ENCODE measurements at places on chromosomes 4 and X. TPM values are rescaled to one million over a fixed set of nuclear protein-coding genes. Genes with fewer than 3 reads are reported as not detected.

STBD1 gene
- 0.47 TPM for total RNA-seq

GRID2 gene
- total RNA-seq = 1.3 TPM

GABRA4 gene
- total RNA-seq = not detected

SCML1 gene
- total RNA-seq = 17.1 TPM

TMEM150C gene
- total RNA-seq = 8.9 TPM

GUCY1A1 gene
- total RNA-seq = 0.75 TPM

STATH gene
- not detected for total RNA-seq

OPRPN gene
- total RNA-seq = not detected

- DNase-seq = no peak
Observed at GRCh38 chr4:72473434-72473900, 95.6 kb downstream of the ADAMTS3 start.

GRCh38 chrX:15737190-15737958 lies 696 bp upstream of the CA5B start:
- DNase-seq = no peak

DNA sequence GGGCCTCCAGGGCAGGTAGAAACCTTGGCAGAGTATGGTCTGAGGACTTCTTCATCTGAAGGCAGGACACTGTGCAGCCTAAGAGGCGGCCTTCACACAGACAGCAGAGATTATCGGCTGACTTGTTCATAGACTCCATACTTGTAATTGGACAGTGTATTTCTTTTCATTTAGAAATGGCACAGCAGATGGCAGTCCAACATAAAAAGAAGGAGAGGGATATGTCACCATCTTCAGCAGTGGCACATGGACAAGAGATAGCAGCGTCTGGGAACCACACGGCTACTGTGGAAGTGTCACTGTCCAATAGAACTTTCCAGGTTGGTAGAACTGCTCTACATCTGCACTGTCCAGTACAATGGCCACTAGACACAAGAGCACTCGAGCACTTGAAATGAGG lies 21.7 kb upstream of the GEMIN8 start:
- DNase-seq = no peak

DNA sequence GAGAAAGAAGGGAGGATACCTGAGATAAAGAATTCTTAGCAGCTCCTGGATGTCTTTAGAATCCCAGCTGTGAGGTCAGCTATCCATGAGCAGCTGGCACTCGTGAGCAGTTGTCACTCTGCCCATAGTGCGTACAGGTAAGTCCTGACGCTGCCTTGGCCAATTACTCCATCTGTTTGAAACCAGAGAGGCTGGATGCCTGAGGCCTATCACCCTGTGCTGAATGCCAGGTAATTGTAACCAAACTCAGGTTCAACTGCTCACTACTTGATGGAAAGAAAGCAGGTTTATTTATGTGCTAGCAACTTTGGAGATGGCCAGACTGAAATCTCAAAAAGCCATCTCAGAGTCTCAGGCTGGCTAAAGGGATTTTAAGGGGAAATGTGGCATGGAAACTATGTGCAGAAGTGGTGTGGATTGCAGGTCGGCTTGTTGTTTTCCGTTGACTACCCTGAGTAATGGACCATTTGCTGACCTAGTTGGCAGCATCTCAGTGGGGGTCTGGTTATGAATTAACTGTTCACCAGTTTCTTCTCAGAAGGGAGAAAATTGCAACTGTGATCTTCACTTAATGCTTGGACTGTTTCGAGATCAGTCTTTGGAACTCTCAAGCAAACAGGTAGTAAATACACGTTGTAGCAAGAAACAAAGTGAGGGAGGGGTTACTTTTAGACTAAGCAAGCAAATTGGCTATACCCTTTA lies 1614.0 kb upstream of the PCDH10 start:
- no peak for DNase-seq

DNA sequence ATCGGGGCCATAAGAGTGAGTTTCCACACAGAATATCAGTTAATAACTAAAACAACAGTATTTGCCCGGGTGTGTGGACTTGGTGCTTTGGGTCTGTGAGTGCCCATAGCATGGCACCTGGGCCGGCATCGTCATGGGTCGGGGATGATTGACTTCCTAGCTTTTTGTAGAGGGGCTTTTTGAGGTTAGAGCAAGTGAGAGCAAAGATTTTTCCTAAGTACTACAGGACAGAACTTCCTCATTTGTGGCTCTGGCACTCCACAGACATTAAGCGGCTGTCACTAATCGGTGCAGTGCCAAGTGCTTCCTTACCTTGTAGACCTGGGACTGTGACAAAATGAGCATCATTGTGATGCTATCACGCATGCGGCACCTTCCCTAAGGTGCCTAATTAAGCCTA lies 81.0 kb downstream of the SHROOM2 start:
- DNase-seq = no peak

DNA sequence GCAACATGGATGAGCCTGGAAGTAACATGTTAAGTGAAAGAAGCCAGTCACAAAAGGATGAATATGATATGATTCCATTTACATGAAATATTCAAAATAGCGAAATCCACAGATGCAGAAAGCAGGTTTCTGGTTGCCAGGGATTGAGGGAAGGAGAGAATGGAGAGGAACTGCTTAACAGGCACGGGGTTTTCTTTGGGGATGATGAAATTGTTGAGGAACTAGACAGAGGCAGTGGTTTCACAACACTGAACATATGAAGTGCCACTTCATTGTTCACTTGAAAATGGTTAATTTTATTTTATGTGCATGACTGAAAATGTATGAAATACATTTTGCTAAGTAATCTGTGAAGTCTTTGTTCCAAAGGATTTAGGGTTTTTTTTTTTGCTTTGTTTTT lies 182.5 kb upstream of the TBL1X start:
- DNase-seq = no peak

- no peak for DNase-seq
Observed at GRCh38 chr4:3722446-3723231, 43.5 kb upstream of the ADRA2C start.

DNA sequence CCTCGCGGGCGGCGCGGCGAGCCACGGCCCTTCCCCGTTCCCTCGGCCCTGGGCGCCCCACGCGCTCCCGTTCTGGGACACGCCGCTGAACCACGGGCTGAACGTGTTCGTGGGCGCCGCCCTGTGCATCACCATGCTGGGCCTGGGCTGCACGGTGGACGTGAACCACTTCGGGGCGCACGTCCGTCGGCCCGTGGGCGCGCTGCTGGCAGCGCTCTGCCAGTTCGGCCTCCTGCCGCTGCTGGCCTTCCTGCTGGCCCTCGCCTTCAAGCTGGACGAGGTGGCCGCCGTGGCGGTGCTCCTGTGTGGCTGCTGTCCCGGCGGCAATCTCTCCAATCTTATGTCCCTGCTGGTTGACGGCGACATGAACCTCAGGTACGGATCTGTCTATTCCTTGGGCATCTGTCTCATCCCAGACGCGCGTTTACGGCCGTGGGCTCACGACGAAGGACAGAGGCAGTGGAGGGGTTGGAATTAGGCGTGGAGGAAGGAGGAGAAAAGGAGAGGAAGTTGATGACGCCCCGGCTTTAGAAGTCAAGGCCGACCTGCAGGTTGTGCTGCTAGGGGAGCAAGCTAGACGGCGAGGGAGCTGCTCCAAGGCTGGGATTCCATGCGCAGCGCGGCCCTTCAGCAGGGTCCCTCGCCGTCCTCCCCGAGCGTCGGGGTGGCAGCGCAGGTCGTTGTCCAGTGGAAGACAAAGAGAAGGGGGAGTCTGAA lies 792 bp downstream of the SLC10A4 start:
- DNase-seq = no peak

DNA sequence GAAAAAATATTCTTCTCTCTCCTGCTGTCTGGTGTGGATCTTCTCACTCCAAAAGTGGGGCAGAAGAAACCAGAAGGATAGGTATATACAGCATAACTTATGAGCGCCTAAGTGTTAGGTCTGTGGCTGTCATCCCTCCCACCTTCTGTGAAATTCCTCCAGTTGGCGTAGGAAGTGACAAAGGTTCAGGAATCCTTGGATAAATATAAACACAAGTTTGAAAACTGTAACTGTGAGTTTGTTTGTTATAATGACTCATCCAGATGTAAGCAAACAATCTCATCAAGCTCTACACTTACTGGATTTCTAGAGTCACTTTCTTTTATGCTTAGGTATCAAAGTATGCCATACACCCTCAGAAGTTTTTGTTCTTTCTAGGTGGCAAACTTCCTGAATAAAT lies 405.2 kb downstream of the FAT4 start:
- no peak for DNase-seq

DNA sequence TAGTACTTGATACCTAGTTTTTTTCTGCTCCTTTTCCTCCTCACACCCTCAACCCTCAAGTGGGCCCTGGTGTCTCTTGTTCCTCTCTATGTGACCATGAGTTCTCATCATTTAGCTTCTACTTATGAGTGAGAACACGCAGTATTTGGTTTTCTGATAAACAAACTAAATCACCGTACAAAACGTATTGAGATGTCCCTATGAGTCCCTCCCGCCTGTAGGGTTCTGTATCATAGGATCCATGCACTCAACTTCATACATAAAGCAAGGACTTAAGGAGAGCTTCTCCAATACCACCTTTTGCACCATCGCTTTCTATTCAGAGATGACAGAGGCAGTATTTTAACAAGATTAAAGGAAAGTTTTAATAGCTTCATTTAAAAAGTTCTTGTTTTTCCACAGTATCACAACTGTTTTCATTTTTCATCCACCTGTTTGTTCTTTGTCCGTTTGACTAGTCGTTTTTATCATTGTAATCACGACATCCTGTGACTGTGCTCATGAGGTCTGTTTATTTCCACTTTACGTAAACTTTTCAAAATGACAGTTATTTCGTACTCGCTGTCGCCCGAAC lies 457 bp upstream of the RAB9A start:
- DNase-seq = no peak

DNA sequence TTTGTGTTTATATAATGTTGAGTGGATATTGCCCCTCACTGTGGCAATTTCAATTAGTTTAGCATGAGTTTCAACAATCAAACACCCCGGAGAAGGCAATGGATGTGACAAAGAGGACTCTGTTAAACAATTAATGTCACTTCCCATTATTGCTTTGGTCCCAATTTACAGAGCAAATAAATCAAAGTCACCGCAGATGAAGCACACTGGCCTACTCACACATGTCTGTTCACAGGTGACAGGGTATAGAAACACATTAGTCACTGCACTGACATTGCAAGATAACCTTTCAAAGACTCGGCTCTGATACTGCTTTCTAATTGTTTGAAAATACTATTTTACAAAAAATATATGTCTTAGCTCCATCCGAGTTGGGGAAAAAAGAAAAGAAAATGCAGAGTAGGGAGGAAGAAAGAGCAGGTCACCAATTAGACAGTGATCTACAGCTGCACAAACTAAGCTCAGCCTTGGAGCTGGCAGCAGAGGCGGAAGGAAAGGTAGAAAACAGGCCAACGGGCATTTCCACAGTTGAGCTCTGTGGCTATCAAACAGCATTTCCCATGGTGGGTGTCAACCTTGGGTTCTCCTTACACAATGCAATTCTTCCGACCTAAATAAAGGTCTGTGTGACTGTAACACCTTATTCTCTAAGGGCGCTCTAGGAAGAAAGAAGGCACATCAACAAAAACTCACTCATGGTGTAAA lies 53.9 kb downstream of the PPARGC1A start:
- DNase-seq = no peak

DNA sequence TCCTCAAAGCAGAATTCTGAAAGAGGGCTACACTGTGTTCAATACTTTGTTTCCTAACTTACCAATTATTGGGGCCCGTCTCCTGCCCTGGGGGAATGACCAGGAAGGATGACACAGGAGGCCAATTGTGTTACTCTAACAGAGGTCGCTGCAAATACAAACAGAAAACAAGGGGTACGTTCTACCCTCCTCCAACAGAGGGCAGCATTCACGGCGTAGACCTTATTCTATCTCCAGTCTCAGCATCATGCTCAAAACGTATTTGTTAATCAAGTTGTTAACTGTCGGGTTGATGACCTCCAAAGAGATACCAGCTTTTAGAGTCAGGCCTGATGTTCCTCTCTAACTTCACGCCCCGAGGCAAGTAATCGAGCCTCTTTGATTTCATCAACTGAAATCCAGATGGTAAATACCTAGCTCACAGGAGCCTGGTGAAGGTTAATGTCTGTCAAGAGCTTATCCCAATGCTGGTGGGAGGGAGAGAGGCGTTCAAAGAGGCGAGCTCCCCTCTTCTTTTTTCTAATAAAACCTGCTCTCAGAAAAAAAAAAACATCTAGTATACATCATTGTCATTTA lies 181.0 kb upstream of the KCNIP4 start:
- DNase-seq = peak; percentile 45

GRCh38 chr4:7217474-7218321 lies 25.4 kb downstream of the SORCS2 start:
- DNase-seq = no peak

- DNase-seq = no peak
Observed at GRCh38 chrX:18885328-18886004, 98.4 kb downstream of the PHKA2 start.

- no peak for DNase-seq
Observed at GRCh38 chr4:138222046-138222445, 20.1 kb downstream of the SLC7A11 start.

GRCh38 chr4:36325499-36325898 lies 44.1 kb downstream of the DTHD1 start:
- DNase-seq = no peak

DNA sequence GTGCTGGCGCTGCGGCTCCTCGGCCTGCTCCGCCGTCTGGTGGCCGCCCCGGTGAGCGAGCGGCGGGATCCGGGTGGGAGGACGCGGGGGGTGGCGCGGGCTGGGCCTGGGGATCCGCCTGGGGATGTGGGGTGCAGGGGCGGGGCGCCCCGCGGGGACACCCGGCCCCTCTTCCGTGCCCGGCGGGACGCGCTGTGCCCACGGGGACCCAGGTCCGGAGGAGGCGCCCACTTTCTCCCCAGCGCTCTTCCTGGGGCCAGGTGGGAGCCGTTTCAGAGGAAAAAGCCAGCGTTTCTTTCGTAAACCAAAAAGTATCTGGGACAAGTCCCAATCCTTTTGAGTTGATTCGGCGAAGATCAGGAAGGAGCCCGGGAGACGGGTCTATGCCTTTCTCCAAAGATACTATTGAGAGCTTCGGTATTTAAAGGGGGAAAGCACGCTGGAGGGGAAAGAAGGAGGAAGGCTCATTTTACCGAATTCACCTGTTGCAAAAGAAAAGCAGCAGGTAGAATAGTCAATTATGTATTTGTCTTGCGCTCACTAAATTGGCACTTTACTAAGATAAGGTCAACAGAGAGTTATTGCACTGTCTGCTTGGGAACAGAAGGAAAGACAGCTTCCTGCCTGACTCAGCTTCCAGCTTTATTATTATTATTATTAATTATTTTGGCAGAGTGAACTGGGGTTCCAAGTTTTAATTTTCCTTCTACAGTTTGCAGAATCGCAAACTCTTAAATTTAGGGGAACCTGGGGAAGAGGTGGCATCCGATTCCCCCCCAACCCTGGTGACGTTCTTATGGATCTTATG lies 81.5 kb upstream of the CD99 start:
- peak; percentile 4 for DNase-seq

- no peak for DNase-seq
Observed at GRCh38 chr4:138912704-138913340, 102.8 kb upstream of the NOCT start.

DNA sequence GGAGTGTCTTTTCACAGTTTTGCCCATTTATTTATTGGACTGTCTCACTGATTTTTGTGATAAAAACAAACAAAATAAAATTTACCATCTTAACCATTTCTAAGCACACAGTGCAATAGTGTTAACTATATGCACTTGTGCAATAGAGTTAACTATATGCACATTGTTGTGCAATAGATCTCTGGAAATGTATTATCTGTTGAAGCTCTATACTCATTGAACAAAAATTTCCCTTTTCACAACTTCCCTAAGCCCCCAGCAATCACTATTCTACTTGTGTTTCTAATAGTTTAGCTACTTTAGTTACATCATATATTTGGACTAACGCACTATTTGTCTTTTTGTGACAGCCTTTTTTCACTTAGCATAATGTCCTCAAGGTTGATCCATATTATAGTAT lies 59.7 kb upstream of the BEX4 start:
- DNase-seq = no peak

- DNase-seq = no peak
Observed at GRCh38 chr4:132865458-132865857, 283.6 kb upstream of the PCDH10 start.
